Tibial nerve (tissue), 4 donors: ENCODE measurements at places on chromosomes 4 and X.
A peak's percentile ranks its signal among the peaks of the same experiment; 100 is the strongest.

- no peak for DNase-seq
Measured at GRCh38 chrX:41692162-41692749, 3.5 kb downstream of the GPR34 start.

DNA sequence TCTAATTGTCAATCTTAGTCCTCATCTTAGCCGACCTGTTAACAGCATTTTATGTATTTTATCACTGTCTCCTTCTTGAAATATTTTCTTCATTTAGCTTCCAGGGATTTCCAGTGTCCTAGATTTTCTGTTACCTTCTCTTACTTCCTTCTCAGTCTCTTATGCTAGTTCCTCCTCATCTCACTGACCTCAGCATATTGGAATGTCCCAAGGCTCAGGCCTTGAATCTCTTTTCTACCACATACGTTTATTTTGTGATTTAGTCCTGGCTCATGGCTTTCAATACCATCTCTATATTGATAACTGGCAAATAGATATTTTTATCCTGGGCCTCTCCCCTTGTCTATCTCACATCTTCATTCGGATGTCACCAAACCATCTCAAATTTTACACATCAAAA is 61.1 kb downstream of the IQCM start:
- no peak for DNase-seq

DNA sequence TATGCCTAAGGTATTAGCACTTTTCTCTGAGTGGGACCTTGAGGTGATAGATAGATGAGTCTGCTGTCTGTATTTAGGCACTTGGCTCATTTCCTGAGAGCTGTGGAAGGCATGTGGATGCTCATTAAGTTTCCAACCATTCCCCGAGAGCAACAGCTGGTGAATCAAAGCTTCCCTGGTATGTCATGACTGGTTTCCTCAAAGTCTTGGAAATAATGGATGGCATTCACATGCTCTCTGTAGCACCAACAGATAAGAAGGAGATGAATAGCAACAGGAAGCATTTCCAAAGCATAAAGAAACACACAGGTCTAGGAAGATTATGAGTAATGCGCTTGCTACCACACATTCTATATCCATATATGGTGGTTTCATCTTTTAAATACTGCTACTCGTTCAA is 118.3 kb upstream of the ETNPPL start:
- DNase-seq: no peak

GRCh38 chrX:17206584-17206983 is 168.4 kb upstream of the NHS start:
- no peak for DNase-seq

- no peak for DNase-seq
Measured at GRCh38 chr4:70759627-70760026, 37.9 kb downstream of the RUFY3 start.

DNA sequence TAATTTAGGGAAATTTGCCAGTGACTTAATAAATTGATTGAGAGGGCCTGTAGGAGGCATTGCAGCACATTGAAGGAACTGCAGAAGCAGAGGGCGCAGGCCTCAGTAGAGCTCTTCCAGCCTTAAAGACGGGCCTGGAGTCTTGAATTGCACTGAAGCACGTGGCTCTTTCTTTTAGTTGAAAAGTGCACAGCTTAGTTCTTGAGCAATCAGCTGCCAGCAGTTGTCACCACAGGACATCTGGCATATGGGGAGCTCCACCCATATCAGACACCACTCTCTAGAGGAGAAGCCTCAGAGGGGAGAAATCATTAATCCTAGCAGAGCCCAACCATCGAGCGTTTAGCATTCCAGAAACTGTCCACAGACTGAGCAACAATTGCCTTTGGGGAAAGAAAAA is 16.0 kb upstream of the FGF16 start:
- DNase-seq: peak; percentile 7

GRCh38 chr4:114036426-114036825 is 57.0 kb upstream of the ARSJ start:
- no peak for DNase-seq

DNA sequence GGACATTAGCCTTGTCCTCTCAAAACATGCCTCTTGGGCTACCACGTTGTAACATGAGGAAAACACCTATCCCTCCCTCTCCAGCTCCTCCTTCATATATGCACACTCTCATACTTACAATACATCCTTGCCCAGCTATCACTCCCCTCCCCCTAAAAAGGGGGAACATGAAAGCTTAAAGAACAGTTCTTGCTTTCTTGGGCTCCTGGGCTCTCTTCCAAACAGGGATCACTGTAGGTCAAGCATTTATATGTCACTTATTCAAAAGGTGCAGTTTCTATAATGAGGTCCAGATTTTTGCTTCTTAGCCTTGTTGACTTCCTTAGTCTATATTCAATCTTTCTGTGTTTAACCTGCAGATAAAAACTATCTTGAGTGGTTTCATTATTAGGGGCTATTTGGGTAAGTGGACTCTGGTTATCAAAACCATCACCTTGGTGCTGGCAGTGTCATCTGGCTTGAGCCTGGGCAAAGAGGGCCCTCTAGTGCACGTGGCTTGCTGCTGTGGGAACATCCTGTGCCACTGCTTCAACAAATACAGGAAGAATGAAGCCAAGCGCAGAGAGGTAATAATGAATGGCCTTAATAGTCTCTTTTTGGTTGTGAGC is 119.4 kb downstream of the AKAP4 start:
- no peak for DNase-seq

DNA sequence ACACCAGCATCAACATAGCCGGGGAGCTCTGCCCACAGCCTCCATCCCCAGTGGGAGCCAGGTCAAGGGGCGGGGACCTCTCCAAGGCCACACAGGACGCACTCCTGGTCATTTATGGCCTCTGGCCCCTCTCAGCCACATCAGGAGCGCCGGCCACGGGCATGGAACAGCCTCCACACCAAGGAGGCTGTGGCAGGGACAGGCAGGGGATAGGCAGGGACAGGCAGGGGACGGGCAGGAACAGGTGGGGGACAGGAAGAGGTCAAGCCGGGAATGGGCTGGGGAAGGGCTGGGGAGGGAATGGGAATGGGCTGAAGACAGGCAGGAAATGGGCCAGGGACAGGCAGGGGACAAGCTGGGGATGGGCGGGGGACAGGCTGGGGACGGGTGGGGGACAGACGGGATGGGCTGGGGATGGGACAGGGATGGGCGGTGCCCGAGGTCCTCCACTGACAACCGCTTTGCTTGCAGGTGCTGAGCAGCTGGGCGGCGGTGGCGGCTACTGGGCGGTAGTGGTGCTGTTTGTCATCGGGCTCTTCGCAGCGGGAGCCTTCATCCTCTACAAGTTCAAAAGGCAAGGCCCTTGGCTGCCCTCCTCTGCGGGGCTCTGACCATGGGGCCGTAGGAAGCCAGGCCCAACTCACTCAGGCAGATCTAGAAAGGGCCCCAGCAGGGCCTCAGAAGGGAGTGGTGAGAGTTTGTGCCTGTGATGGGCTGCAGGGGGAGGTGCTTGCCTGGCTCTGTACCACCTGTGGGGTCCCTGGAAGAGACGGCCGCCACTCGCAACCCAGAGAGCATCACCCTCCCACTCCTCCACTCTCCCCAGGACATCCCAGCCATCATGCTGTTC is 205.6 kb downstream of the AFAP1 start:
- DNase-seq: no peak

- no peak for DNase-seq
Measured at GRCh38 chr4:82423245-82424054, 6.8 kb downstream of the HNRNPDL start.

DNA sequence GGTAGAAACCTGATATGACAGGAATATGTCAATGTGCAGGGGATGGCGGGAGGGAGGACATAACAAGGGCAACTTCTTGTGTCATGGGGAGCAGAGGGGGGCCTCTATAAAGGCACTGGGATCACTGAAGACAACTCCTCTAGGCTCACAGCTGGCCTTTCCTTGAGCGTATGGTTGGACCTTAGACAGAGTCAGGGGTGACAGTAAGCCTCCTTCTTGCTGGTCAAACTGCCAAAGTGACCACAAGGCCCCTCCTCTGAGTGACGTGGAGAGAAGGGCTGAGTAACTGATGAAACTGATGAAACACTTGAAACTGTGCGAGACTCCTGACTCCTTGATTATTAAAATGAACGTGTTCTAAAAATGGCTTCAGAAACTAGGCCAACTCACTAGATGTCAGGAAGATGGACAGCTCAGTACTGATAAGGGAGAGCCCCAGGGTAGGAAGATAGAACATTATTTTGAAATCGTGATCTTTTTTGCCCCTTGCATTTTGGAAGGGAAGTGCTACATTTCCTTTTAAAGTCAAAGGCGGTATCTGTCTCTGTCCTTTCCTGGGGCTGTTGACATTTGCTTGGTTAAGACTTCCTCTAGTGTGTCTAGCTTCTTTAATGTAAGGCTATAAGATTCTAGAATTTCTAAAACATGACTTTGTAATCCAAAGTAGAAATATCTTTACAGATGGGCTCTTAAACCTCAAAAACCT is 1.6 kb downstream of the RAB33A start:
- DNase-seq: peak; percentile 30

GRCh38 chr4:20096911-20097310 is 154.8 kb upstream of the SLIT2 start:
- no peak for DNase-seq

DNA sequence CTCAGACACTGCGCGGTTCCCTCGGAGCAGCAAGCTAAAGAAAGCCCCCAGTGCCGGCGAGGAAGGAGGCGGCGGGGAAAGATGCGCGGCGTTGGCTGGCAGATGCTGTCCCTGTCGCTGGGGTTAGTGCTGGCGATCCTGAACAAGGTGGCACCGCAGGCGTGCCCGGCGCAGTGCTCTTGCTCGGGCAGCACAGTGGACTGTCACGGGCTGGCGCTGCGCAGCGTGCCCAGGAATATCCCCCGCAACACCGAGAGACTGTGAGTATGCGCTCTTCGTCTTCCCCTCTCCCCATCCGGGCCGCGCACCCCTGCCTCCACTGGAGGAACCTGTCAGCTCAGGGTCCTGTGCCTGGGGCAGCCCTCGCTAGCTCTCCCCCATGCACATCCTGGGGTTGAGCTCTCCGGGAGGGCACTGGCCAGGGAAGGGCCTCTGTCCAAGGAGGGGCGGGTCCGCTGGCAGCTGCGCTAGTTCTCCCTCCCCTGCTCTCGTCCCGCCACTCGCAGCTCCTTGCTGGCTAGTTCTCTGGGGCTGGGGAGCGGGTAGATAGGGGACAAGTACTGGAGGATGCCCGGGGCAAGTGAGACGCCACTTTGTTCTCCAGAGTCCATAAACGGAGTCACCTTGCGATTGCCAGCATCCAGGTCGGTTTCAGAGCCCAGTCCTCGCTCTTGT is 2.2 kb downstream of the SLIT2 start:
- no peak for DNase-seq

- no peak for DNase-seq
Measured at GRCh38 chr4:169060391-169061091, 50.5 kb upstream of the CBR4 start.

DNA sequence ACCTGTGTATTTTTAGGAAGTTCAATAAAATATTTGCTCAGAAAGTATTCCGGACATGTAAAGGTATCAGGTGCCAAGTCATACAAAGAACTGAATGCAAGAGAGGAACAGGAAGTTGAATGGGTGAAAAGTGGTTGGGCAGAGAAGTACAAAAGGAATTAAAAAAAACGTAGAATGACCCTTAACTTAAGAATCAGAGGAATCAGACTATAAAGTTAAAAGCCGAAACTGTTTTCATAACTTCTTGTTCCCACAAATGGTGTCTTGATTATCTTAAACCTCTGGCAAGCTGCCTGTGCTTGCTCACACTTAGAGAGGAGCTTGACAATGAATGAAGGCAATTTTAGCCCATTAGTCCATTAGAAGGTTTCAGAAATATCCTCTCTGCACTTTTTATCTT is 81.6 kb upstream of the HHIP start:
- no peak for DNase-seq

- DNase-seq: no peak
Measured at GRCh38 chr4:66741081-66741480, 804.2 kb downstream of the CENPC start.

GRCh38 chr4:90597927-90598326 is 470.7 kb downstream of the CCSER1 start:
- no peak for DNase-seq
